ENCODE measurements at places on chromosomes 5 and 9.

DNA sequence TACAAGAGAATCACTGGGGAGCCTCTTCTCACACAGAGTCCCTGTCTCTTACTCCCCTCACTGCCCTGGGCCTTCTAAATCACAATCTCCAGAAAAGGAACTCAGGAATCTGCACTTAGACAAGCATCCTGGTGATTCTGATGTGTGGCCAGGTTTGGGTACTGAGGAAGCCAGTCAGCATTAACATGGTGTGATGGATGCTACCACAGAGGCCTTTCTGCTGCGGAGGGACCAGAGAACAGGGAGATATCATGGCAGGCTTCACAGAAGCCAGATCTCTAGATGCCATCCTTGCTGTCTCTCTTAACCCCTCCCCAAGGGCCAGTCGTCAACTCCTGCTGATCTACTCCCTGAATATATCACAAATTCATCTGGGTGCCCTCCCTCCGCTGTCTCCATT, 1.6 kb downstream of the ANKS6 start:
- no peak for DNase-seq

DNA sequence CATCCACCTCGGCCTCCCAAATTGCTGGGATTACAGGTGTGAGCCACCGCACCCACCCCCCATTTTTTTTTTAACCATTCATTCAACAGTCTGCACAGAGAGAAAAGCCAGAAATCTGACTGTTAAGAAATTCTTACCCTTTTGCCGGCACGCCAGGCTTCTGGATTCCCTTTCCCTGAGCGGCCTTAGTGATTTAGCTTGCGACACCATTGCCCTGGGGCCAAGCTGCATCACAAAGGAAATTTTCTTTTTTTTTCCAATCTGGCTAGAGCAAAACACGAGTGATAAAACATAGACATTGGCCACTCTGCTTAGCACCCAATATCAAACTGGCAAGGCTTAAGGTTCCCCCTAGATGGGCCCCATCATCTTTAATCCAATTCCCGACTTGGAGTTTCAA, 21.2 kb upstream of the ATOSB start:
- DNase-seq = no peak

DNA sequence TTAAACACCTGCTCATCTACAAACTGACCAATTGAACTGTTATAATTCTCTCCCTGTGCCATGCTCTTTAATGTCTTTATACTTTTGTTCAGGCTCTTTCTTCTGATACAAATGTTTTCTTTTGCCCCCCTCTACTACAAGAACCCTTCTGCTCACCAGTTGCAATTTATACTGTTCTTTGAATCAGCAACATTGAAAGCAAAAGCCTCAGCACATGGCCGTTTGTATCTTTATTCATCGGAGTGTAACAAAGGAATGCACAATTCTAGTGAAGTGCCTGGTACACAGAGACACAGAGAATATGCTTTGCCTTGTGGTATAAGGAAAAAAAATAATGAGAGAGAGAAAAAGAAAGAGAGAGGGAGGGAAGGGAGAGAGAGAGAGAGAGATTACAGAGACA, 547.1 kb downstream of the CDH12 start:
- no peak for DNase-seq

DNA sequence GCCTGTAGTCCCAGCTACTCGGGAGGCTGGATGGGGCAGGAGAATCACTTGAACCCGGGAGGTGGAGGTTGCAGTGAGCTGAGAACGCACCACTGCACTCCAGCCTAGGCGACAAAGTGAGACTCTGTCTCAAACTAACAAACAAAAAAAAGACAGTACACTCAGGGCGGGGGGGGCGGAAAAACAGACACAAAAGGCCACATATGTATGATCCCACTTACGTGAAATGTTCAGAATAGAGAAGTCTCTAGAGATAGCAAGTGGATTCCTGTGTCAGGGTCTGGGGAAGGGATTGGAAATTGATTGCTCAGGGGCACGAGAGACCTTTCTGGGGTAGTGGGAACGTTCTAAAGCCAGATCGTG, 9.0 kb upstream of the LCN1 start:
- no peak for DNase-seq

GRCh38 chr9:115808108-115808507, 345.5 kb upstream of the PAPPA start:
- DNase-seq = no peak

DNA sequence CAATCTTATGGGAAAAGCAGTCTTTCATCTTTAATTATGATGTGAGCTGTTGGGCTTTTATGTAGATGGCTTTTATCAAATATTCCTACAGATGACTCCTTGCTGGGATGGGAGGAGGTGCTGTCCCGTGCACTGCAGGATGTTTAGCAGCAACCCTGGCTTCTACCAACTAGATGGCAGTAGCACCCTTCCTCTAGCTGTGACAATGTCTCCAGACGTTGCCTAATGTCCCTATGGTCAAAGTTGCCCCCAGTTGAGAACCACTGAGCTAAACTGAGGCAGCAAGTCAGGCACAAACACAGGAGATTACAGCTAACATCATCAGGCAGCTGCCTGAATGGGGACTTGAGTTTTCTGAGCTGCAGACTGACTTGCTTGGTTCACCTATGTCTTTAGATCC, 401.9 kb upstream of the PDE4D start:
- DNase-seq = no peak

DNA sequence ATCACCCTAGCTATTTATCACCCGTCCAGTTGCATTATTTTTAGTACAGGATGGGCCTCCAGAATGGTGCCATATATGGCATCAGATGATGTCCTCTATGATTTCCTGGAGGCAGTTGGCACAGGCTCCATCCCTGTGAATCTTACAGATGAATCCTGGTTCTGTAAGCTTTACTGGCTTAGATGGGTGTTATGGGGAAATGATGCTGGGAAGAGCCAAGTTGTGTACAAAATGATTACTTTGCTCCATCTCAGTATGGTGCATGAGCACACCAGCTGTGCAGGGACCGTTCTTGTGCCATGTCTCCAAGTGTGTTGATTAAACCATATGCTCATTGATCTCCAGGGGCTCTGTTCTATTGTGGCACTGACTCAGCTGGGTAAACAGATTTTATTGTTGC, 755.7 kb downstream of the TLR4 start:
- DNase-seq = no peak

GRCh38 chr5:43415935-43416802, 4.0 kb upstream of the CCL28 start:
- no peak for DNase-seq

- no peak for DNase-seq
Observed at GRCh38 chr5:161064781-161065180, 212.8 kb upstream of the ATP10B start.

DNA sequence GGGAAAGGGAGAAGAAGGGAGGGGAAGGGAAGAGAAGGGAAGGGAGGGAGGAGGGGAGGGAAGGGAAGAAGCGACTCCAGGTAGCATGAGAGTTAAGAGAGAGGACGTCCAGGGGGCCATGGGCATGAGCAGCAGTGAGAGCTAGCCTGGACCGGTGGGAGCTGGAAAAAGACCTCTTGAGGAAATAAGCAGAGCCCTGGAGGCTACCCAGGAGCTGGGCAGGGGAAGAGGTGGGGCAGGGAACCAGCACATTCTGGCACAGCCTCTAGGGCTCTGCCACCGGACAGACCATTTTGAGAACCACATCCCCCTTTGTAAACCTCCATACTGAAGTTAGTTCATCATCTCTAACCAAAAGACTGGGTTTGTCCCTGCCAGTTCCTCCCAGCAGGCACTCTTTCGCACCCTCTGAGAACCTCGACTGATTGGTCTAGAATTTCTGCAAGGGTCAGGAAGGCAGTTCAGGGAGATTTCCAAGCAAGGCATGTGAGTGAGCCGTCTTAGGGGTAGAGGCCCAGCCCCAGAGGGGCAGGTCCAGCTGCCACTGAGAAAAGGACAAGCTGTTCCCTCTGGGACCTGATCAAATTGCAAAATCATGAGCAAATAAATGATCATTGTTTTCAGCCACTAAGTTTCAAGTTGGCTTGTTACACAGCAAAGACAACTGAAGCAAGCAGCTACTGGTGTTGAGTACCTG, 11.6 kb downstream of the NAIF1 start:
- DNase-seq = no peak

- DNase-seq = no peak
Observed at GRCh38 chr5:80701597-80701996, 46.8 kb upstream of the DHFR start.

GRCh38 chr5:132202711-132203463, 24.8 kb downstream of the P4HA2 start:
- no peak for DNase-seq

- DNase-seq = peak; percentile 25
Observed at GRCh38 chr5:90802474-90803317, 244.1 kb downstream of the ADGRV1 start.

GRCh38 chr5:164470312-164470711, 964.9 kb downstream of the MAT2B start:
- DNase-seq = no peak

DNA sequence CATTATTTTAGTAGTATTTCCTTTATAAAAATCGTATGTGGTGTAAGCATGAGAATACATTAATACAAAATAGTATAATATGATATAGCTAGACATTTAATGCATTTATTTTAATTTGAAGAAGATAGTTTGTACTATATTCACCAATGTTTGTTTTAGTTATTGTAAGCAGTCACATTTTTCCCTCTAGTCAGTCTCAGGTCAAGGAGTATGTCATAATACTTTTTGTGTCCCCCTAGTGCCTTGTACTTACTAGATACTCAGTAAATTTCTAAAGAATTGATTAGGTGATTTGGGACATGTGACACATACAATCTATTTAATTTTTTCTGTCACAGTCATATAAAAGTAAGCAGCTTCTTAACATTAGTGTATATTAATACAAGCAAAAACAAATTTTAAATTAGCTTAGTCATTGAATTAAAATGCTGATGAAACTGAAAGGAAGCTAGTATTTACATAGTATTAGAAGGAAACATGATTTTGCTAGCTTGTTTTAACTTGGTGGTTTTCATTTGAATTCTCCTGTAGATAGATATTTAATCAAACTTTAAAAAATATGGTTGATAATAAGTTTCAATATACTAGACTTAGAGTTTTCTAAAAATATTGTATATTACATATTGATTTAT, 242.2 kb downstream of the FER start:
- no peak for DNase-seq

DNA sequence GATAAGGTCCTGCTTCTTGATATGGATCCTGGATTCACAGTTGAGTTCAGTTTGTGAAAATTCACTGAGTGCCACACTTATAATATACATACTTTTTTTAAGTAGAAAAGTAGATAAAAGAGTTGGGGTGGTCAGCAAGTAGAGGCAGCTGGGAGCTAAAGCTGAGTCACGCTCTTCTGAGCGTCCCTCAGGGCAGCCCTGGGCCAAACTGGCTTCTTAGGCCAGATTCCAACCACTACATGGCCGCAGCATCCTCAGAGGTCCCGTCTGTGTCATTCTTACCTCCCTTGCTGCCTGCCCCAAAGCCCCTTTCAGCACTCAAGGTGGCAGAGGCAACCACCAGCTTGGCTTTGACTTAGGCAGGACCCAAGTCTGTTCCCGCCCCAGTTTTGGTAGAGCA, 123.3 kb upstream of the TBC1D2 start:
- DNase-seq = no peak

DNA sequence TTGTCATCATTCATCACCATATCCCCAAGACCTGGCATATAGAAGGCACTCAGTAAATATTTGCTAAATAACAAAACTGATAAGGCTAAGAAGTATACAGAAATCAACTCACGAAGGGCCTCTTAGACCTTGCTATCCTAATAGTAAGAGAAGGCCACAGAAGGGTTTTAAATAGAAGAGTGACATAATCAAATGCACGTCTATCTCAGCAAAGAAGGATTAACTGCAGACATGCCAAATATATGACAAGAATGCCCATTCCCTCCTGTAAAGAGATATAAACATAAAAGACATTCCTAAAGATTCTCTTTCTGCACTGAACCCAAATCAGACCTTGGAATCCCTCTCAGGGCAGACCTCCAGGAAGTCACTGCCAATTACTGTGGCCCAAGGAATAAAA, 34.1 kb downstream of the ECPAS start:
- no peak for DNase-seq

- no peak for DNase-seq
Observed at GRCh38 chr9:86405926-86406325, 51.7 kb upstream of the TUT7 start.

- peak; percentile 68 for DNase-seq
Observed at GRCh38 chr9:88076286-88077070, 61.8 kb downstream of the SPATA31C2 start.

DNA sequence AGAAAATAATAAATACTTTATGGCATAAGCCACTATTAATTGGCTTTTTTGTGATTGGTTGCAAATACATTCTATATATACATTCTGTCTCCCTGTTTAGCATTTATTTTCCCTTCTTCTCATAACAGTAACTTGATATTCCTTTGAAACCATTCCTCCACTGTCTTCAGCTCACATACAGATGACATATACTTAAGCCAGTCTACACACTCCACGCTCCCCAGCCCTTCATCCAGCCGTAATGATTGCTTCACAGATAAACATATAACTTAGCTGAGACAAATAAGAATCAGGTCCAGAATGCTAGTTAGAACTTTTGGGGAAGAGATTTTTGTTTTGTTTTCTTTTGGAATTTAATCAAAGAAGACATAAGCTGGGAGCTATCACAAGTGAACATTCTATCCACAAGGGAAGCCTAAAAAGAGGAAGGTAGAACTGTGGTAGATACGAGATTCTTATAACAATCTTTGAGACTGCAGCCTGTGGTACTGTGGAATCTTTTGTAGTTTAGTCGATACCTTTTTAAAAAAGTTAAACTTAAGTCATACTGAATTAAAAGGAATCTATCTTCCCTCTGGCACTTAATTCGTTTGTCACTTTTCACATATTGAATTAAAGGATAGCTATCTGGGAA, 365.1 kb upstream of the PRR16 start:
- DNase-seq = no peak

GRCh38 chr5:56429110-56429561, 196.0 kb upstream of the ANKRD55 start:
- DNase-seq = no peak

- no peak for DNase-seq
Observed at GRCh38 chr9:7984692-7985091, 185.1 kb upstream of the DMAC1 start.

DNA sequence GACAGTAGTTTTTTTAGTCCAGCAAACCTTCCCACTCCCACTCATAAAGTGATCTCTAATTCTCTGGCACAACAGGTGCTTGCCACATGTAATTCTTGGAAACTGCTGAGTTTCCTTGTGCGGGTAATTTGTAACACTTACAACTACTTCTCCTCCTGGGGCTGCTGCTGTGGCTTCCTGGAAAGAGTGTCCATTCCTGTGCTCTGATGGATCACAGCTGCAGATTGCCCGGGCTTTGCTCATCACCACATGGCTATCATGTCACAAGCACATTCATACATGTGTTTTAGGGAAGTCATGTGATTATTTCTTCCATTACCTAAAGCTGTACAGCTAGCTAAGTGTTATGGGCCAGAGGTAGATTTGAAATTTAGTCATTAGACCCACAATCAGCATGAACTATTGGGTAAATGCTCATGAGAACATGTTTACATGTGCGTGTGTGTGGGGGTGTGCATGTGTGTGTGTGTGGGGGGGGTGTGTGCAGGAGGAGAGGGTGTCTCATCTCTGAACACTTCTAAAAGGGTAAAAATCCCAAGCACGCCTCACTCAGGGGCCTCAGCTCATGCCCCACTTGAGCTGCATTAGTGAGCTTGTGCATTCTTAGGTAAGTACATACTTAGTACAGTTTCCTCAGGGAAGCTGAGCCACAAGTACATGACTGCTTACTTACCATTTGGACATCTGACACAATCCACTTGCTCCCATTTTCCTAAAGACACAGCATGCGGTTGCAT, 118.1 kb upstream of the CCDC112 start:
- DNase-seq = no peak

GRCh38 chr5:98713856-98714255, 59.6 kb upstream of the RGMB start:
- DNase-seq = no peak
